CD4-positive, alpha-beta T cell treated with Interleukin-4 for 1 hour (primary cell): ENCODE measurements at places on chromosomes 5 and 9.

GRCh38 chr9:92649007-92649406, 20.9 kb downstream of the IPPK start:
- no peak for DNase-seq

DNA sequence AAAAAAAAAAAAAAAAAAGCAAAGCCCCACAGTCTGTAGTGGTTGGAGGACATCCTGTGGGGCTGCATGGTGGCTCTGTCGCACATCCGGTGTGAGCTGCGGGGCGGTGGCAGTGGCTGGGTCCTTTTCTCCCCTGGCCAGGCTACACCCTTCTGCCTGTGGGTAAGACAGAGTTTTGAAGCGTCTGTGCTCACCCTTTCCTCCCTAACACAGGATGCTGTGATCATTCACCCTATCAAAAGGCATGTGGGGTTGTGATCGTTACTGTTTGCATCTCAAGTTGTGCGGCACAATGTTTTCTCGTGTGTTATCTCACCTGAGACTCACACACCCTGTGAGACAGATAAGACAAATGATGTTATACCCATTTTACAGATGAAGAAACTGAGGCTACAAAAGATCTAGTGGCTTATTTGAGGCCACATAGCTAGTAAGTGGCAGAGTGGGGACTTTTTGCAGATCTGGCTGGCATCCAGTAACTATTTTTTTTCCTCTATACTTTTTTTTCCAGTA, 17.5 kb downstream of the IRF1 start:
- DNase-seq, result peak; percentile 95

DNA sequence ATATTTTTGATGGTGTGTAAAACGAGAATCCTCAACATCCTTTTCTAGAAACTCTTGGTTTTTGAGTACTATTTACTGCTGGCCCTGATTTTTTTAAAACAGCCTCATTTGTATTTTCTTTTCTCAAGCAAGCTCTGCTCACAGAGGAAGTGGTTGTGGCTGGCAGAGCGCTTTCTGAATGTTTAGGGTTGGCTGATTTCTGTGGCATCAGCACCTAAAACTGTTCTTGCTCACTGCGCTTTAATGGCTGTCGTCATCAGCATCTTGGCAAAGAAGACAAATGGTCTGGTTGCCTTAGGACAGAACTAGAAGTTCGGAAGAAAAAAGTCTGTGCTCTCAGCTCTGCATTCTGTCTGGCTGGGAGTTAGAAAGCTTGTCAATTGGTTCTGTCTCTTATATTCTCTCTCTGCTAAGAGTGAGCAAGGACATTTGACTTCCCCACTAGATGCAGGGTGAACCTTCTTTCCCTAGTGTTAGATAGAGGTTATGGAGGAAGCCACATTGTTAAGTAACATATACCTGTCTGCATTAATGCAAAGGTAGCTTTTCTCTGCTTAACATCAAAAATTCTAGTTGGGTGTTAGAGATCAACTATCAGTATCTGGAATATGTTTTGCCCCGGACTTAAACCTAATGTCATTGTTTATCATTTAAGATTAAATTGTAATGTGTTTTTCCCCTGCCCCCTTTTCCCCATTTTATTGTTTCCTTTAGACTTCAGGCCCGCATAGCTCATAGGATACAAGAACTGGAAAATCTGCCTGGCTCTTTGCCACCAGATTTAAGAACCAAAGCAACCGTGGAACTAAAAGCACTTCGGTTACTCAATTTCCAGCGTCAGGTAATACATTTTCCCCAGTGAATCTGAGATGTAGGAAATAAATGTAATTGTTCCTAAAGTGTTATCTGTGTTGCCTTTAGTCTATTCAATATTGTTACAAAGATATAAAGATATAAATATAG, 39.0 kb downstream of the SMARCA2 start:
- DNase-seq, result peak; percentile 82

- DNase-seq, result no peak
Measured at GRCh38 chr9:117555964-117556629, 141.2 kb upstream of the ASTN2 start.

- peak; percentile 20 for DNase-seq
Measured at GRCh38 chr5:134053840-134054338, 49.1 kb upstream of the VDAC1 start.

GRCh38 chr5:57175551-57176309, 1.9 kb downstream of the GPBP1 start:
- peak; percentile 64 for DNase-seq

DNA sequence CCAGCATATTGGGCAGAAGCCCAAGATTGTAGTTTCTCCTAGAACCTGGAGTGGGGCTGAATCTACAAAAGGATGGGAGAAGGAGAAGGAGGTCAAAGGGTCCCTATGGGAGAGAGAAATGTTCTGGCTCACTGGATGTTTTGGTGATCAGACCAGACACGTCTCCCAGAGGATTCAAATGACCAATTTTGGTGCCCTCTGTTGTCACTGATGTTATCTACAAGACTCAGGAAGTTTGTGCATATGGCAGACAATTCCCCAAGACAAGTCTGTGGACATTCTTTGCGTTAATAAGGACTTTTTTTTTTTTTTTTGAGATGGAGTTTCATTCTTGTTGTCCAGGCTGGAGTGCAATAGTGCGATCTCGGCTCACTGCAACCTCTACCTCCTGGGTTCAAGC, 137.2 kb upstream of the SMARCA2 start:
- no peak for DNase-seq

- DNase-seq, result no peak
Measured at GRCh38 chr5:3019045-3019444, 267.6 kb upstream of the IRX2 start.

- no peak for DNase-seq
Measured at GRCh38 chr9:115118879-115119218, 892 bp upstream of the TNC start.

- no peak for DNase-seq
Measured at GRCh38 chr9:18857334-18857733, 175.7 kb downstream of the SAXO1 start.

- DNase-seq, result no peak
Measured at GRCh38 chr5:107538331-107538730, 132.4 kb downstream of the EFNA5 start.

DNA sequence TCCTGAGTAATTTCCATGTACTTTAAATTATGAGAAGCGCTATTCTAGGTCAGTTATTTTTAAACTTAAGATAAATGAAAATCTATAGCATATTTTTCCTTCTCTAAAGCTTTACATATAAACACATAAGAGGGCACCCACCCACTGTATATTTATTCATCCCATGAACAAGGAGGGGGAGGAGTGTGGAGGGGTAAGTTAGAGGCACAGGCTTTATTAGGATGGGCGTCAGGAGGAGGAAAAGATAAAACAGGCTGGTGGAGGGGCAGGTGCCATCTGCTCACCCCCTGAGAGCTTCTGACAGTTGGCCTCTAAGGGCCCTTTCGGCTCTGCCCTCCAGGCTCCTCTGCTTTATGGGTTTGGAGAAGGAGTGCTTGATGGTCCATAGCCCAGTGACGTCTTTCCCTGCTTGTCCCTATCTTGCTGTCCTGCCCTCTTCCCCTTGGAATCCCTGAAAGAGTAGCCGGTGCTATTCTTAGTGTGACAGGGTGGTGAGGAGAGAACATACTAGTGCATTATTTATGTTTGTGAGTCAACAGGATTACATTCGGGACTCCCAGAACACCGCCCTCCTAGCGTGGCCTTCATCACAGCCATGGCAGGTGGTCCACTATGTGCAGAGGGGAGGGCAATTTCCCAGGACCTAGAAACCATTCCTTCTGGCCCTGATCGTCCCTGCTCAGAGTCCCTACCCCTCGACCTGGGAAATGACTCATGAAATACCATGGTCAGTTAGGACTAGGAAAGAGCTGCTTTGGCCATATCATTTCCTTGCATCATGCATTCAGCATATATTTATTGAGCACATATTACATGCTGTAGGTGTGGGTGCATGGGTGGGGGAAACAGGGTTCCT, 7.9 kb upstream of the SYNPO start:
- DNase-seq, result no peak

- no peak for DNase-seq
Measured at GRCh38 chr5:150599917-150600511, 40.4 kb upstream of the SYNPO start.

DNA sequence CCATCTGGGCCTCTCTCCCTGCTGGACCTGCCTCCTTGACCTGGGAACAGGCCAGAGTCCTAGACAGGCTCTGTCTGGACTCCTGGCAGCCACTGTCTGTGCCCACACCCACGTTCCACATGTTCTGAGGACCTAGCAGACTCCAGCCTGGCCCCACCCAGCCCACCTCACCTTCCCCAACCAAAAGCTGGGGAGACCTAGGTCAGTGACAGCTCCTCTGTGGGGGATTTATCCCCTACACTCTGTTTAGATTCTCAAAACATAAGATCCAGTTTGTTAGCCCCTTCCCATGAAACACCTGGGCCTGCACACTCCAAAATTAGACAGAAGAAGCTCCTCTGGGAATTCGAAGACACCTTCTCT, 59.8 kb upstream of the ADAMTS2 start:
- DNase-seq, result no peak

- no peak for DNase-seq
Measured at GRCh38 chr9:75451505-75451904, 363.2 kb downstream of the OSTF1 start.

GRCh38 chr9:74951725-74952151, 974 bp downstream of the C9orf40 start:
- peak; percentile 46 for DNase-seq

DNA sequence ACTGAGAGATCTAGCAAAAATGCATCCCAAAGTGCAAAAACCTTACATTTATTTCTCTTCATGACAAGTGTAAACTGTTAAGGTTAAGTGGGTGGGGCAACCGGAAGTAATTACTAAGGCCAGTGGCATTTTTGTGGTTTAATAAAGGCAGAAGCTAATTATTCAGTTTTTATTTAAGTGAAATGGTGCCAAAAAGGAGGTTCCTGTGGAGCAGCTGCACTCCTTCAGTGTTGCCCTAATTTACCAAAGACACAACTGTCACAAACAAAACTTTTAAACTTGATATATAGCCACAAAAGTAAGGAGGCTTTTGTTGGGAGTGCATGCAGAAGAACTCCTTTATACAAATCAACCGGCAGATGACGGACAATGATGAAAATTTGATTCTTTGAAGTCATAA, 81.6 kb downstream of the NDUFS4 start:
- DNase-seq, result no peak

- no peak for DNase-seq
Measured at GRCh38 chr5:29054694-29055093, 2016.3 kb upstream of the CDH9 start.

DNA sequence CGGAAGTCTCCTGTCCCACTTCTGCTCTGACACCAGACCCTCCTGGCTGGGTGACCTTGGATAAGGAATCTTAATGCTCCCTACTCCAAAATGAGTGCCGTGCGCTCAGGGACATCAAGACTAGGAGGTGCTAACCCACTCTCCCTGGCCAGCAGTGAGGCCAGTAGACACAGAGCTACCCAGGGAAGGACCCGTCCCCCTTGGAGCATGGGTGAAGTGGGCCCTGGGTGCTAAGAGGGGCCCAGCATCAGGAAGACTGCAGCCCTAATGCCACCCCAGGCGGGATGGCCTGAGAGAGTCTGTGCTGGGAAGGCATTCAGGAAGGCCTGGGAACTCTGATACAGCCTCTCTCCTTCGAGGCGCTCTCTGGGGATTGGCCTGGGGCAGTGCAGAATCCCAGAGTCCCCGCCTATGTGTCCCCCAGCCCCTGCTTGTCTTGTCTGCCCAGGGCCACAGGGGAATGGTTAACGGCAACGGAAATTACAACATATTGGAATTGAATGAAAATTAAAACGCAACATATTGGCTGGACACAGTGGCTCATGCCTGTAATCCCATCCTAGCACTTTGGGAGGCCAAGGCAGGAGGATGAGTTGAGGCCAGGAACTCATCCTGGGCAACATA, 29.7 kb upstream of the RNU6ATAC start:
- no peak for DNase-seq

DNA sequence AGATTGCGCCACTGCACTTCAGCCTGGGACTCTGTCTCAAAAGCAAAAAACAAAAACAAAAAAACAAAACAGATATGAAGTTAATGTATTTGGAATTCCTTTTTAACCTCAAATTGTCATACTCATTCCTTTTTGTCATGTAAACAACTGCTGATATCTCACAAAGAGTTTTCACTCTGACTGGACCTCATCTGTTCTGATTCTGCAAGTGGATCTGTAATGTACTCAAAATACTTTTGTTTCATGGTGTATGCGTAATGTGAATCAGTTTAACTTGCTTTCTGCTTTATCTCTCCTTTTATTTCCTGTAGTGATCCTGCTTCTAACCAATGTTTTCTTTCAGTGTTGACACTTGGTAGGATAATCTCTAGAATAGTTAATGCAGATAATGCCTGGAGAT, 106.7 kb downstream of the FOCAD start:
- DNase-seq, result no peak

GRCh38 chr5:52738095-52738506, 49.6 kb upstream of the ITGA1 start:
- no peak for DNase-seq

DNA sequence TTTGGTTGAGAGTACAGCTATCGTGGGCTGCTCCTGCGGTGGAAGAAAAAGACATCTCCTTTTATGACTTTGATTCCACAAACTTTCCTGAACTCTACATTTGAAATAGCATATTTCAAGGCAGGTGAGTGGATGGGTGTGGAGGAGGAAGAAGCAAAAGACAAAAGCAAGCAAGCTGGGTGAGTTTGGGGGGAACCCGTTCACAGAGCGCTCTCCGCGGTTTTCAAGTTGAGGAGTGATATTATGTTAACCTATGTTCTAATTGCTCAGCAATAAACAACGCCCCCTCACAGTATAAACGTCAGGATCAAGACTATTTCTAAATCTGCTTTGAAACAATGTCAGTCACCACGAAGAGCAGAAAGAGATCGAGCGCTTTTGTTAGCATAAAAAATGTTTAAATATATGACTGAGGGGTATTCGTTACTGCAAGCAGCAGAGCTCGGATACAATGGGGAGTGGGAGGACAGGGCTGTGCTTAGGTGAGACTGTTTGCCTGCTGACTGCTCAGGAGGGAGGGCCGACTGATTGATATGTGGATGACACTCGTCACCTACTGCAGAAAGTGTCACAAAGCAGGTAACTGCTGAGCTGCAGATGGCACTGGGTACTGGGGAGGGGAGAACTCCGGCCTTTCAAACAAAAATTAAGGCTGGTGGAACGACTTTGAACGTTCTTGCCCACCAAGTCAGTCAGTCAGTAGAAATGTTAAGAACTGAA, 236.5 kb downstream of the DRD1 start:
- no peak for DNase-seq

GRCh38 chr5:52767217-52767743, 20.4 kb upstream of the ITGA1 start:
- DNase-seq, result no peak

- DNase-seq, result peak; percentile 28
Measured at GRCh38 chr5:73447530-73448462, 781 bp downstream of the FOXD1 start.

- no peak for DNase-seq
Measured at GRCh38 chr5:17282283-17283120, 65.1 kb downstream of the BASP1 start.

GRCh38 chr5:78612227-78613150, 36.1 kb downstream of the LHFPL2 start:
- DNase-seq, result no peak

GRCh38 chr5:44565902-44566301, 176.7 kb upstream of the FGF10 start:
- no peak for DNase-seq
